ENCODE measurements at places on chromosomes 2 and 18.

DNA sequence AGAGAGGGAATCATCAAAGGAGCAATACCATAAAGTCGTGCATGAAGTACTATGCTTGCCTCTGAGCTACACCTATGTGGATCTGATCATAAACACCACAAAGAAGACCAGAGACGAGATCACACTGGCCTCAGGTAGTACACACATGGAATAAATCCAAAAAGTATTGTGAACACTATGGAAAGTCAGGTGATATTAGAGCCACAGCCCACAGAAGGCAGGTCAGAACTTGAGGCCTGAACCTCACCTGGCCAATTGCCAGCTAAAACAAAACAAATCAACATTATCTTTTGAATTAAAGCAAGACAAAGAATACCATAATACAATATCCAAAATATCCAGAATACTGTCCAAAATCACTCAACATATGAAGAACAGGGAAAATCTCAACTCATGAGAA lies 371.1 kb downstream of the NCKAP5 start:
- DNase-seq: no peak

GRCh38 chr18:916562-916961 lies 11.9 kb downstream of the ADCYAP1 start:
- DNase-seq: no peak

DNA sequence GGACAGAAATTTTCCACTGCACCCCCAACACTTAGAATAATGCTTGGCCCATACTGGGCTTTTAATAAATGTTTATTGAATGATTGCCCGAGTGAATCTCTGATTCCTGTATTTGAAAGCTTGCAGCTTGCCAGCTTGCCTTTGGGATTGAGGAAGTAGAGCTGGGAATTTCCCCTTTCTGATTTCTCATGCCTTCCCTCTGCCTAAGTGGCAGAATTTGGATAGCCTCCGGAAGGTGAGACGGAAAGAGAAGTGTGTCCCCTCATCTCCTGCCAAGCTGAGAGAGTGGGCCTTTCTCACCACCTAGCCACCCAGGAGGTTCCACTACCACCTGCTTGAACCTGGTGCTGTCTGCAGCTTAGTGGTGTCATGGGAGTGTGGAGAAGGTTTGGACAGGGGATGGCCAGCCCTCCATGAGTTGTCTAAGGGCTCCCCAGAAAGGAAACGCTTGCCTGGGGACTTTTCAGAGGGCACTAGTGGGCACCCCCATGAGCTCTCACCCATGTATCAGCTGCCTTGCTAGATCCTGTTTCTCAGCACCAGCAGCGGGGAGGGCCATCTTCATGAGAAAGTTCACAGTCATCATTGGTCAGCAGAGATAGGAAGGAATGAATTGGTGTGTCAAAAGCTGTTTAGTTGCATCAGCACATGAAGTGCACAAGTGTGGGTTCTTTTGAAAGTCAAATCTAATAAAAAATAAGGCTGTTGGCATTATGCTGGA lies 8.6 kb upstream of the NCOA1 start:
- DNase-seq: no peak

DNA sequence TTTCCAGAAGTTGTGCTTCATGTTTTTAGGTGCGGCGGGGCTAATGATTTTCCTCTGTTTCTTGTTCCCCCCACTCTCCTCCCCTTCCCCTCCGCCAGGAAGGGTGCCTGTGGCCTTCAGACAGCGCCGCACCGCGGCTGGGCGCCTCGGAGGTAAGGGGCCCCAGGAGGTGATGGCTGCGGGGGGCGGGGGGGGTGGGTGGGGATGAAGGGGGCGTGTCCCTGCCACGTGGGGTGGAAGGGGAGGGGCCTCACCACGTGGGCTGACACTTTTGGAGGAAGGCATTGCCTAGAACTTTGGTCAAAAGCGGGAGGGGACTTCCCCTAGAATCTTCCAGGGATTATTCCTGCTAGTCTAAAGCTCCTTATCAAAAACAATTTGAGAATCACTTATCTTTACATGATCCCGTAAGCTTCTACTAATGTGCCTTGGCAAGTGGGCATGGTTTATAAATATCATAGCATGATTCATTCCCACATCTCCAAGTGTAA lies 83.1 kb downstream of the FAM210A start:
- peak; percentile 78 for DNase-seq

DNA sequence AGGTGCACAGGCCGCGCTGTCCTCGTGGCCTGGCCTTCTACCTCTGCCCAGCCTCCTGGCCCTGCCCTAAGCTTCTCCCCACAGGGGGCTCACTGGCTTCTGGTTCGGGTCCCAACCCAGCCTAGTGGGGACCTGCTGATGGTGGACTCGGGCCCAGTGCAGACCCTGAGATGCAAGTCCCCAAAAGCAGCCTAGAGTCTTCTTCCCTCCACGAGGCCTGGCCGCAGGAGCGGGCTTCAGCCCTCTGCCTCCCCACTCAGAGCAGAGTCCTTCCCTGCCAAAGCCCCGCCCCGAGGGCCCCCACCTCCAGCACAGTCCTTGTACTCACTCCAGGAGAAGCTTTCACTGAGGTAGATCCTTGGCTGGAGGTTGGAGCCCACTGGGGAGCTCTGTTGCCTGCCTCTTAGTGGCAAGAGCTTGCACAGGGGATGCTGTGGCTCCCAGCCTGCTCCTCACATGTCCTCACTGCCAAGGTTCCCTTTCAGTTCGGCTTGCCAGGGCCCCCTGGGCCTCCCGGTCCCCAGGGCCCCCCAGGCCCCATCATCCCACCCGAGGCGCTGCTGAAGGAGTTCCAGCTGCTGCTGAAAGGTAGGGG lies 3.6 kb downstream of the ERFE start:
- no peak for DNase-seq

GRCh38 chr2:233973786-233974185 lies 56.6 kb downstream of the TRPM8 start:
- DNase-seq: no peak

DNA sequence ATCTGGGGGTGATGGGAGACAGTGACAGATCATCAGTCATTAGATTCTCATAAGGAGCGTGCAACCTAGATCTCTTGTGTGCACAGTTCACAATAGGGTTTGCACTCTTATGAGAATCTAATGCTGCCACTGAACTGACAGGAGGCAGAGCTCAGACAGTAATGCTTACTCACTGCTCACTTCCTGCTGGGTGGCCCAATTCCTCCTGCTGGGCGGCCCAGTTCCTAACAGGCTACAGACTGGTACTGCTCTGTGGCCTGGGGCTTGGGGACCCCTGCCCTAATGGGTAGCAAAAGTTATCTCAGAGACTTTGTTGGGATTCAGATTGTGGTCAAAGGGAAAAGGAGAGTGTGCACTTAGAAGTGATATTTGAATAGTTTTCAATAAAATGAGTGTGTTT lies 840.1 kb upstream of the ID2 start:
- no peak for DNase-seq

DNA sequence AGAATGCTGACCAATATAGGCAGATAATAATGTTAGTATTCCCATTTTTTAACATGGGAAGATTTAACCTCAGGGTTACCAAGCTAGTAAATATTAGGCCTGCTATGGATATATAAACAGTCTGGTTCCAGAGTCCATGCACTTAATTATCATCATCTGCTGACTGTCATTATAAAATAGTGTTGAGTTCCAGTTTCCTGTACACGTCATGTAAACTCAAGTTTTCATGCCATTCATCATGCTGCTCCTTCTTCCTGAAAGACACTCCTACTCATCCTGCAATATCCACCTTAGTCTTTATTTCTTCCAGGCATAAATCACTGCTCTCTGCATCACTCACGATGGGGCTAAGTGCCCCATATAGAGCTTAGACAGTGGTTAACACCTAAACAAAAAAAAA lies 420.8 kb upstream of the SPHKAP start:
- no peak for DNase-seq

DNA sequence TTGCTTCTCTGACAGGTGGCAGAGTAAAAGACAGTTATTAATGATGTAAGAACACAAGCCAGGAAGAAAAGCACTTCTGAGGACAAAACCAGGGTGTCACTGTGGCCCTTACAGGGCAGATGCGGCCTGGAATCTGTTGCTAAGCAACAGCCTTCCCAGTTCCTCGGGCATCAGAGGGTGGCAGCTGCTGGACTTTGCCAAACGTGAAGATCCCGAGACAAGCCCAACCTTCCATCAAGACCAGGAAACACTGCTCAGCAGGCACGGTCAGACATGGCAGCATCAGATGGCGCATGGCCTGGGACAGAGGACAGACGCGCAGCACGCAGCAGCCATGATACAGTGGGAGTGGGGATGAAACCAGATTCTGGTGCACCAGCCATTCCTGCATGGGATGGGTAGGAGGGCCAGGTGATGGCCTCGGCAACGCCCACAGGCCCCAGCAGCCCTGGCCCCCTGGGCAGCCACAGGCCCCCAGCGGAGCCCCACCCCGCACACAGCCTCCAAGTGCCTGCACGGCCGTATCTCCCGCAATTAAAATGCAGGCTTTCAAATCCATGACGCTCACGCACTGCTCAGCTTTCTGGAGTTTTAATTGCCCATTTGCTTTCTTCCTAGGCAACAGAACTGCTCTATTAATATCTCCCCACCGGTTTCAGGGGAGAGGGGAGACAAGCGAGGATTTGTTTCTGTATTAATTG lies 89.0 kb downstream of the EIPR1 start:
- DNase-seq: no peak

- no peak for DNase-seq
These were observed 57.8 kb downstream of the PDE1A start for GRCh38 chr2:182368996-182369395.

DNA sequence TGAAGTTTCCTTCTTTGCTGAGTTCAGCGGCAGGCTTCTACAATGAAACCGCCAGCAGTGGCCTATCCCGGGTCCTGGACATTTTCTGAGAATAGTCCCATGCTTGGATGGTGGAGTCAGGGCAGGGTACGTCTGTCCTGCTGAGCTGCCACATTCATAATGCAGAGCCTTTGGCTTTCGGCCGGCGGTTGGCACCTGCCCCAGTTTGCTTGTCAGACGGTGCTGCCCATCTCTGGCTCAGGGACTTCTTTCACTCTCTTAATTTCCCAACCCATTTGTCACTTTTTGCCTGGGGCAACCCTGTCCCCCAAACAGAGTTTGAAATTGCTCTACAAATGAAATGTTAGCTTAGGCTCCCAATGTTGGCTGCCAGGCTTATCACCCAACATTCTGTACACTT lies 57.2 kb downstream of the SOX11 start:
- DNase-seq: no peak

- DNase-seq: no peak
These were observed 46.8 kb upstream of the ITPRID2 start for GRCh38 chr2:181844551-181845290.

DNA sequence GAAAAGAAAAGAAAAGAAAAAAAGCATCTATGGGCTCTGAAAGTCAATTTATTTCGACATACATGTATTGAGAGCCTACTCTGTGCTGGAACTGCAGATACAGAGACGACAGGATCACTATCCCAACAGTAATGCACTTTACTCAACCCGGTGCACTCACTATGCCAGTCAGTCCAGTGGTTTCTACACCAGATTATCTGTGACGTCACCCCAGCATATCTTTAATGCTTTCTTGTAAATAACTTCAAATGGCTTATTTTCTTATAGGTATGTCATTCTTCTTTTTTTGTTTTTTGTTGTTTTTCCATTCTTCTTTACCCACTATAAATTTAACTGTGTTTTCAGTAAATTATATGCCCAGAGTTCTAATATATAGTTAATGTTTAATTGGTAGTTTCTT lies 800.0 kb upstream of the FANCL start:
- no peak for DNase-seq

DNA sequence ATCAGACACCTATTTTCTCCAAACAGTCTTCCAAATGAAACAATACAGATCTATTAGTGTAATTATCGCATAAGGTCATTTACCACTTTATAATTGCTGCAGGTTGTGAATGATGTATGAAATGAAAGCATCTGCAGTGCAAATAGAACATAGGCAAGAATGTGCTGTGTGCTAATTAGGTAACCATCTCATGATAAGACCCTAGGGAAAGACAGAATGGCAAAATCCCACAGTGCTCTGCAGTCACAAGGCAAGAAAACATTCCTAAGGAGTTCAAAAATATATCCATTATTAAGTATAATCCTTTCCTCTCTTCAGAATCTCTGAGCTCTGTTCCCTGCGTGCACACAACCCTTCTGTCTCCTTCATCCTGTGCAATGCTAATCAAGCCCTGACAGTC lies 488.1 kb downstream of the NR4A2 start:
- no peak for DNase-seq

DNA sequence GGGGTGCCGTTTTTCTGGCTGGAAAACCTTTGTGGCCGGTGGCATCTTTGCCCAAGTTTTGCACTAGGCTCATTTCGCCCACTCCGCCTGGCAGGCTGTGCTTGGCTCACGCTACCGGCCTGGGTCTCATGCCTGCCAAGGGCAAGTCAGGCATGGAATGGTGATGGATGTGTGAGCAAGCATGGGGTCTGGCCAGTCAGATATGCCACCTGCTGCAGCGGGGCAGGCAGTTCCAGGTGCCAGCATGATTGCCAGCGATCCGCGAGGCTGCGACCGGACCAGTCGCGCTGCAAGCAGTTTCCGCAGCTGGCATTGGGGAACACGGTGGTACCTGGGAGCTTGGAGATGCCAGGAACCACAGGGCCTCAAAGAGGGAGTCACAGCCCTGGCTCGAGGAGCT lies 40.6 kb downstream of the TAF1B start:
- DNase-seq: no peak

DNA sequence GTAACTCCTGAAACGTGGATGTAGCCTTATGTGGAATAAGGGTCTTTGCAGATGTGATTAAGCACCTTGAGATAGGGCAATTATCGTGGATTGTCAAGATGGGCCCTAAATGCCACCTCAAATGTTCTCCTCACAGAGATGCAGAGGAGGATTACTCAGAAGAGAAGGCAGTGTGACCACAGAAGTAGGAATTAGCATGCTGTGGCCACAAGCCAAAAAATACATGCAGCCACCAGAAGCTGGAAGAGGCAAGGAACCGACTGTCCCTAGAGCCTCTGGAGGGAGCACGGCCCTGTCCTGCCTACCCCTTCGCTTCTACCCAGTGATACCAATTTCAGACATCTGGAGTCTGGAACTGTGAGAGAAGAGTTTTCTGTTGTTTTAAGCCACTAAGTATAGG lies 47.3 kb upstream of the MGAT5 start:
- DNase-seq: no peak

GRCh38 chr2:181036848-181037603 lies 56.6 kb downstream of the UBE2E3 start:
- DNase-seq: no peak

- DNase-seq: no peak
These were observed 62.5 kb upstream of the NFE2L2 start for GRCh38 chr2:177327009-177327408.

GRCh38 chr2:167987558-167987957 lies 259.8 kb downstream of the STK39 start:
- no peak for DNase-seq

GRCh38 chr2:64300066-64300465 lies 153.9 kb upstream of the LGALSL start:
- DNase-seq: no peak

GRCh38 chr18:79058007-79058406 lies 11.2 kb upstream of the ATP9B start:
- DNase-seq: no peak

- no peak for DNase-seq
These were observed 93.4 kb upstream of the FN1 start for GRCh38 chr2:215529271-215529670.

DNA sequence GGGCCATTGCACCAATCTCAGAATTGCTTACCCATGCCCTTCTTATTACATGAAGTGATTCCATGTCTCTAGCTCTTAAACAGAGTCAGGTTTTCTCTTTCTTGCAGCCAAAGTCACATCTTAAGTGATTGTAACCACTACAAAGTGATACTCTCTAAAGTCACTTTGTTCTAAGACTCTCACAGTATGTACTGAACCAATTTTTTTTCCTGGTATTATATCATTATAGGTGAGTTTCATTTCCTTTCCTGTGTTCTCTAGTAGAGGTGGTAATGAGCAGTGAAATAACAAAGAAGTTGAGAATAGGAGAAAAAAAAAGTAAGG lies 66.3 kb upstream of the DARS1 start:
- DNase-seq: no peak

All from D341Med (cell line).